Activated naive CD4-positive, alpha-beta T cell treated with anti-CD3 and anti-CD28 coated beads, Interleukin-2, amount 50 U/mL, for 16 hours (primary cell): ENCODE measurements at places on chromosomes 12 and 14.

DNA sequence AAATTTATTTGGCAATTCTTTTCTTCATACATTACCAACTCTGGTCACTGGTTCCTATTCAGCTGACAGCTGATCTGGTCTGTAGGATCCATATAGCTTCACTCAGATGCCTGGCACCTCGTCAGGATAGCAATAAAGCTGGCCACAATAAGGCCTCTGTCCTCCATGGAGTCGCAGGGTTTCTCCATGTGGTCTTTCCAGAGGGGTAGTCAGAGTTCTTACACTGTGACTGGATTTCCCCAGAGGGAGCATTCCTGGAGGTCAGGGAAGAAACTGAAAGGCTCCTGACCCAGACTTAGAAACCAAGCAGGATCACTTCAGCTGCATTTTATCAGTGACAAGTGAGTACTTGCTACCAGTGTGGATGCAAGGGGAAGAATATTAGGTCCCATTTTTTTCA lies 34.9 kb upstream of the SIX1 start:
- no peak for DNase-seq

GRCh38 chr12:115609347-115609746 lies 668.1 kb downstream of the MED13L start:
- no peak for DNase-seq

DNA sequence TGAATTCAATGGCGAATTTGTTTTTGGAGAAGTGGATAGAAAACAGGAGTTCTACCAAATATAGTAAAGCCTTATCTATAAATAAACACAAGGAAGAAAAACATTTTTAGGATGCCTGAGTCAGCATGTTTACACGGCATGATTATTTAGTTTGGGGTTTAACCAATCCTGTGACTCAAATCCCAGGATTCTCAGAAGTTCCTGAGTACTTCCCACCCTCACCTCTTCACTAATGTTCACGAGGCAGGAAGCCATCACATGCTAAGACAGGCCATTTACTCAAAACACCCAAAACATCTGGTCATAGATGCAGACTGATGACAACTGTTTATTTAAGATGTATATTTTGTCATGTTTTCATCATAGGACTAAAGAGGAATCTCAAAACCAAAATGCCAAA lies 3.4 kb upstream of the GLRX5 start:
- DNase-seq, result no peak

- DNase-seq, result no peak
Measured at GRCh38 chr14:66600416-66600815, 92.5 kb downstream of the GPHN start.

GRCh38 chr14:22391908-22392565 lies 197.0 kb downstream of the DAD1 start:
- no peak for DNase-seq

- no peak for DNase-seq
Measured at GRCh38 chr12:31089072-31089471, 15.4 kb downstream of the DDX11 start.
